ENCODE measurements at places on chromosomes 1 and 21.

DNA sequence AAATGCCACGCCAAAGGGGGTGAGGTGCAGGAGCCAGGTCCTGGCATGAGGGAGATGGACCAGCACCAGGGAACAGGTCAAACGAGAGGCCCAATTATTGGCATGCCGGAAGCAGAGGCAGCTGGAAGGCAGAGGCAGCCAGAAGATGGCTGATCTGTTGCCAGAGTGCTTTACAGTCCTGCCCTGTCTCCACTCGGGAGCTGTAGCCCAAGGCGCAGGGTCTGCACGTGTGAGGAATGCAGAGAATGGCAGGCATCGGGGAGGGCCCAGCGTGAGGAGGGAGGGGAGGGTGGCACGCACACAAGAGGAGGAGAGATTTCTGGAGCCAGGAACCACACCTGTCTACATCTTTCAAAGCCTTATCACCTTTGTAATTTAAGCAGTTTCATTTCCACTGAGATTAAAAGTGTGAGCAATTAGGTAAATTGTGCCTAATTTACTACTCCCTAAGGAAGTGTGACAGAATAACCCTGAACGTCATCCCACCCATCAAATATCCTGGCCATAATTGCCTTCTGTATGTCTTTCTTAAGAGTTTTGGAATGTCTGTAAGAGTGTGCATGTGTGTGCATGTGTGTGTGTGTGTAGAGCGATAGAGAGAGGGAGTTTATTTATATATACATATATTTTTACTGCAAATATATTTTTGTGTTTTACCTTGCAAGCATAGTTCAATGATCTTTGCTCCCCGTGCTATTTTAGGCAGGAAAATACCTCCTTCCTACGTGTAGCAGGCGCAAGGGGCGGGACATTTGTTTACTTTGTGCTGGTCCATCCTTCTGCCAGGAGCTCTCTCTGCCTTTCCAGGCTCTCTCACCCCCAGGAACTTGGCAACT, 125.5 kb upstream of the SERBP1 start:
- no peak for DNase-seq

GRCh38 chr1:47859092-47859743, 138.0 kb downstream of the TRABD2B start:
- DNase-seq = peak; percentile 19

GRCh38 chr21:36388835-36389234, 3.6 kb downstream of the CHAF1B start:
- no peak for DNase-seq

GRCh38 chr1:59332983-59333382, 36.1 kb downstream of the FGGY start:
- DNase-seq = peak; percentile 87

DNA sequence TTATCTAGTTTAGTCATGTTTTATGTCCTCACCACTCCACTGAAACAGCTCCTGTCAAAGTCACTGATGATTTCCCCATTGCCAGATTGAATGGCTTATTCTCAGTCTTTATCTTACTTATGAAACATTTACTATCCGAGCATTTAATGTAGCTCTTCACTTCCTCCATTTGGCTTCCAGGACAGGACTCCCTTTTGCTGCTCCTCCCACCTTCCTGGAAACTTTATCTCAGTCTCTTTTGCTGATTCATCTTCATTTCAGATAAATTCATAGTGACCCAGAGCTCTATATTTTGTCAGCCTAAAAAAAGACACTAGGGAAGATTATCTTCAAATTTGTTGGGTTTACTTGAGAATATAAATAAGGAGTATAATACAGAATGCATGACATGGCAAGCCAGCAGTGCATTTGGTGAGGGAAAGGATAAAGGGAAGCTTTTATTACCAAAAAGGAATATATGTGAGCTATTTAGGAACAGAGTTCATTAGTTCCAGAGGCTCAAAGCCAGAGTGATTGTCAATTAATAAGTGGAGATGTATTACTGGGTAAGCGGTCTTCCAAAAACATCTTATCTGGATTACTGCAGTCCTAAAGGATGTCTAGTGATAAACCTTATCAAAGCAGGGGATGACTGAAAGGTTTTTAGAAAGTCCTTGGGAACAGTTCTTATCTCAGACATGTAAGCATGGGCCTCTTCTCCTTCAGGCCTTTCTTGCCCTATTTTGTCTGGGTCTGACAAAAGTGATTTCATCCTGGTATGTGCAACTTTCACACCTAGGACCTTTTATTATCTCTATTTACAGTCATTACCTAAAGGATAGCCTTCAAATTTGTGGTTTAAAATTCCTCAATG, 25.6 kb downstream of the IL23R start:
- no peak for DNase-seq

DNA sequence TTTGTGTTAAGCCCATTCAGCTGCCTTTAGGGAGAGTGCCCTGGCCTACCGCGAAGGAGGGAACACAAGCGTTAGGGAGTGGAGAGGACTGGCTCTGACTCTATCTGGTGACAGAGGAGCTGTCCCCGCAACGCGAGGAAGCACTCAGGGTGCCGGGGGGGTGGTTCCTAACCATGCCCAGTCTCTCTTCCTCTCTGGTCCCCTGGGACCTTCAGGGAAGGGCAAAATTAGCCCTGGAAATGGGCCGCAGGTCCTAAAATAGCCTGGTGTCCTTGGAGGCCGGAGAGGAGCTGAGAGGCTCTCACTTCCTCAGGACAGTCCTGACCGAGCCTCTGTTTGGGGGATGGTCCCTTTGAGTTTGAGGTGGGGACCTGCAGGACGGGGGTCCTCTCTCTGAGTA, 5.8 kb downstream of the SLC45A1 start:
- DNase-seq = no peak

- no peak for DNase-seq
These were observed 260.7 kb downstream of the AJAP1 start for GRCh38 chr1:4915154-4915553.

DNA sequence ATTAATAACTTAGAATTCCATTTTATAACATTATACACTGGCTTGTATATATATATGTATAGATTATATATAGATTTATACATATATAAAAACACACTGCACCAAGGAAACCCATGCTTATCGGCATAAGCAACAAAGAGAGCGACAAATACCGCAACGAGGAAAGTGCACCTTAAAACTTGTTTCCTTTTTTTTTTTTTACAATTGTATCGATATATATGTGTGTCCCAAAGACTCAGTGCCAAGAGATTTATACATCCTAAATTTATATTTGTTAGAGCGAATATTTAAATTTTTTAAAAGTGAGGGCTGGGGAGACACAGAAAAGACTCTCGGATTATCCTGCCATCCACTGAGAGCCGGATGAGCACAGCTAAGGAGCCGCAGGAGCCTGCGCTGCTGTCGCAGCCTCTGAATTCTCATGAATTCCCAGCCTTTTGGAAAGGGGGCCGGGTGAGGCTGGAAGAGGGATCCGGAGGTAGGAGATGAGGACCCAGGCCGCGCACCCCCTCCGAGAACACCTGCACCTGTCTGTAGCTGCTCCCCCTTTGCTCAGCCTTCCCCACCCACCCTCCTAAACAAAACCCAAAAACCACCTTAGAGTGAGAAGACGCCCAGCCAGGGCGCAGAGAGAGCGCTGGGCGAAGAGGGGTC, 5.2 kb downstream of the DMRTA2 start:
- DNase-seq = no peak

GRCh38 chr1:26450908-26451307, 18.8 kb downstream of the DHDDS start:
- no peak for DNase-seq

- no peak for DNase-seq
These were observed 5.4 kb downstream of the CELF3 start for GRCh38 chr1:151711044-151711800.

All from M059J (cell line).